ENCODE measurements at places on chromosomes 12 and 14.

- no peak for DNase-seq
Measured at GRCh38 chr12:15209782-15210181, 11.4 kb downstream of the RERG start.

- no peak for DNase-seq
Measured at GRCh38 chr12:113102811-113103210, 32.8 kb downstream of the RASAL1 start.

- DNase-seq = no peak
Measured at GRCh38 chr12:132899033-132899432, 11.6 kb upstream of the CHFR start.

DNA sequence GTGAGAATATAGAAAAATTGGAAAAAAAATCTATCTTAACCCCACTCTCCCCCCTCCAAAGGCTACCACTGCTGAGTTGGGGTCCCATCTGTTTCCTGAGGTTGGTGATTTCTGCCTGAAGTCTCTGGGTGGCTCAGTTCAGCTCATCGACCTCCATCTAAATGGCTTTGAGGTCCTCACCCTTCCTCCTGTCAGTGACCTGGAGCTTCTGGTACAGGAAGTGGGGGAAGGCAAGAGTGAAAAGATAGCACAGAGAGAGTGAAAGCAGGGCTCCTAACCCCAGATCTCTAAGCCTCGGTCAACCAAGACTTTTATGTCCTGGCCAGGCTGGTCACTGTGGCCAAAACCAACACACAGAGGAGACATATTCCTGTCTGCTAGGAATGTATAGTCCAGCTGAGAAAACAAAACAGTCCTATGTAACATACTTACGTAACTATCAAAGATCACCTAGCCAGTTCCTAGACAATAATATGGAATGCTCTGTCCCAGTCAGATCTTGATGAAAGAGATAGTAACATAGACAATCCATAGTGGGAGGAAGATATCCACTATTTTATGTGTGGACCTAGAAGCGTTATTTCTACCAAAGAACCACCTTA is 12.3 kb upstream of the KRT73 start:
- no peak for DNase-seq

DNA sequence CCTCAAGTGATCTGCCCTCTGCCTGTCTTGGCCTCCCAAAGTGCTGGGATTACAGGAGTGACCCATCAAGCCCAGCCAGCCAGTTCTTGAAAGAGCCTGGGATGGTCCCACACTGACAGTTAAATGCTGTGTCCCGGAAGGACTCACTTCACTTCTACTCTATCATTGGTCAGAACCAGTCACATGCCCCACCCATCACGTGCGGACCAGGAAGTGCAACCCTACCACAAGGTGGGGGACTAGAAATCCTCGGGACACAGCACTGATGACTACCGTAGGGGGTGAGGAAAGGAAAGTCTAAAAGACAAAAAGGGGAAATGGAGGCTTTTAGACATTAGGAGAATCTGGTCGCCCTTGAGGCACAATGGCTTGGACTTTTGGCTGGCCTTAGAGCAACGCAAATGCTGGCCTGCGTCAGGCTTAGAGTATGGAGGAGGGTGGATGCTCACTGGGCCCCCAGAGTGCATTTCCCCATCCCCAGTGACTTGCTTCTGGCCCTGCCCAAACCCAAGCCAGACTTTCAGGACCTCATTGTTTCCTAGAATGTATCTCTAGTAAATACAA is 207.7 kb downstream of the TTC8 start:
- DNase-seq = no peak

GRCh38 chr14:59215757-59216156 is 27.3 kb downstream of the DAAM1 start:
- no peak for DNase-seq

GRCh38 chr12:27530157-27530922 is 6.3 kb downstream of the PPFIBP1 start:
- peak; percentile 2 for DNase-seq

DNA sequence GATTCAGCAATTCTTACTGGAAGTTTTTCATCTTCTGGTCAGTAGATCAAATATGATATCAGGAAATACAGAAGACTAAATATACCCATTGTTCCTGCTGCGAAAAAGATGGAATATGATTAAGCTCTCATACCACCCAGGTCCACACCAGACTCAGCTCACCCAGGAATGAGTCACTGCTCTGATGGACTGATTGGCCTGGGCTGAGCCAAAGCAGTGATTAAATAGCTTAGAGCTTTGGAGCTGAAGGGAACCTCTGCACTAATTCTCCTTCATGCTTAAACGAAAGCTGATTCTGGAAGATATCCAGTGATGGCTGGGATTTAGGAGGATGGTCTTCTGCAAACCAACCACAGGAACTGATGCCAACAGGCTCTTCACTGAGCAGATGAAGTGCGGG is 62.0 kb upstream of the SYT1 start:
- DNase-seq = no peak

DNA sequence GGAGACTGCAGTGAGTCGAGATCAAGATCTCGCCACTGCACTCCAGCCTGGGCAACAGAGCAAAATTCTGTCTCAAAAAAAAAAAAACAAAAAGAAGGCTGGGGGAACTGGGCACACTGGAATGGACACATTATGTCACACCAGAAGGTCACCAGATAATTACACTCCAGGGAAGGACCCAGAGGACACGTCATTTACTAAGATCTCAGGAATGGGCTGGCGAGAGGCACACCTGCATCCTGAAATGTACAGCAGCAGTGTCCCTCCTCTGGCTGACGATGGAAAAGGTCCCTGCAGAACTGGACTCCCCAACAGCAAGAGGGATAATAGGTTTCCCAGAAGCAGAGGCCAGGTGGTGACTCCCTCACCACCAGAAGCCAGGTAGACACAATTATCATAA is 243.5 kb downstream of the BCL11B start:
- no peak for DNase-seq

GRCh38 chr14:52935833-52936232 is 15.0 kb downstream of the FERMT2 start:
- DNase-seq = no peak

- DNase-seq = no peak
Measured at GRCh38 chr12:11143352-11143751, 8.9 kb upstream of the TAS2R30 start.

- no peak for DNase-seq
Measured at GRCh38 chr12:78119351-78119918, 288.7 kb downstream of the NAV3 start.

DNA sequence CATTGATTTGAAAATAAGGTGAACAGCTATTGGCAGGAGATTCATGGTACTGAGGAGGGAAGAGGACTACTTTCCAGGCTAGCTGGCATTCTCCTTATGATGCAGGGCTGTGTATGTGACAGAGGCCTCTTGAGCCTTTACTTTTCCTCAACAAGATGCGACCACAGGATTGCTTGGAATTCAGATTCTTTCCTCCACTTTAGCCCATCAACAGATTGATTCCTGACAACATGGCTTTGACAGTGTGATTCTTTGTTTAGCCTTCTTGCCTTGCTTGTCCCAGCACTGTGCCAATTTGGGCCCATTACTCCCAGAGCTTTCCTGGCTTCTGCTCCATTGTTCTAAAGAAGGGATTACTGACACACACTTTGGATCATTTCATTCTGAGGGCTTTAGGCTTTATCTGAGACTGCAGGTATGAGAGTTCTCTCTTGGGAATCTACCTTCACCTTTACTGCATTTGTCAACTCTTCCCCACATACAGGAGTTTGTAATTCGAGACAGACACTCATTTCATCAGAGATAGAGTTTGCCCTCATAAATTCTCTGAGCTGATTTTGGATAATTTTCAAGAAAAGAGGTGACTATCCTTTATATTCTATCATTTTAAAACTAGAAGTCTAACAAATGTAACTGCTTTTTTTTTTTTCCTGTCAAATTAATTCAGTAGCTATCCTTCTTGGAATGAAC is 206.4 kb upstream of the GZMB start:
- no peak for DNase-seq

GRCh38 chr12:111424189-111424792 is 18.6 kb downstream of the SH2B3 start:
- no peak for DNase-seq

DNA sequence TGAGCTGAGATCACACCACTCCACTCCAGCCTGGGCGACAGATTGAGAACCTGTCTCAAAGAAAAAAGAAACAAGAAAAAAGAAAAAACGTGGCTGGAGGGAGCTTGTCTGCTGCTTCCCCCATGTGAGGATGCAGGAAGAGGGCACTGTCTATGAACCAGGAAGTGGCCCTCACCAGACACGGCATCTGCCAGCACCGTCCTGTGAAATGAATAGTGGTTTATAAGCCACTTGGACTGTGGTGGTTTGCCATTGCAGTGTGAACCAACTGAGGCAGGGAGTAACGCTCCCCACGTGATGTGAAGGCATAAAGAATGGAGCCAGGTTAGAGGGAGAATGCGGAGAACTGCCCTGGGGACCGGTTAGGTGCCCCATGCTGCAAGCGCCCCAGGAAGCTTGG is 4.5 kb upstream of the BRF1 start:
- no peak for DNase-seq

DNA sequence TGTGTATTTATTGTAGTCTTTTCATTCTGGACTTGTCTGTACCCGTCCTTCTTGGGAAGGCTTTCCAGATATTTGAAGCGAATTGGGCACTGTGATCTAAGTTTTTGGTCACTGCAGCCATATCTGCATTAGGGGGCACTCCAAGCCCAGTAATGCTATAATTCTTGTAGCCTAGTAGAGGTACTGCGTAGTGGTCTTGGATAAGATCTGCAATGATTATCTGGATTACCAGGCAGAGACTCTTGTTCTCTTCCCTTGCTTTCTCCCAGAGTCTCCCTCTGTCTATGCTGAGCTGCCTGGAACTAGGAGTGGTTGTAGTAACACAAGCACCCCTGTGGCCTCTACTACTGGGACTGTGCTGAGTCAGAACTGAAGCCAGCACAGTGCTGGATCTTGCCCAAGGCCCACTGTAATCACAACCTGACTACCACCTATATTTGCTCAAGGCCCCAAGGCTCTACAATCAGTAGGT is 30.0 kb downstream of the SLC38A2 start:
- peak; percentile 31 for DNase-seq

- DNase-seq = no peak
Measured at GRCh38 chr14:75699331-75699730, 38.3 kb downstream of the TTLL5 start.

- DNase-seq = no peak
Measured at GRCh38 chr14:104887623-104888488, 22.8 kb downstream of the CEP170B start.

All from erythroblast (primary cell).